ENCODE measurements at places on chromosomes 2 and 18.

DNA sequence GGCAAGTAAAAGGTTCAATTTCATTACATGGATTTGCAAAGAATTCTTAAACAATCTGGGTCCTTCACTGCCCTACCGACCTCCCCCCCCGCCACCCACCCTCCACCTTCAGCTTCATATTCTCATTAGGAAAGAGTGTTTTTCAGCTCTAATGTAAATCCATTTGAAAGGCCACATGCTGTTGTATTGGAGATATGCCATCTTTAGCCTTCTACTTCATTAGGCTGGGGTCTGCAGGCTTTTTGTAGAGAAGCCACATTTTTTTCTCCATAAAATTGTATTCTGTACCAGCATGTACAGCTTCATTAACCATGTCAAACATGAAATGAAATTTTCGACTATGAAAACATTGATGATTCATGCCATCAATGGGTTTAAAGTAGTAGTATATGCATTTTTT, 42.8 kb upstream of the THUMPD2 start:
- no peak for DNase-seq

DNA sequence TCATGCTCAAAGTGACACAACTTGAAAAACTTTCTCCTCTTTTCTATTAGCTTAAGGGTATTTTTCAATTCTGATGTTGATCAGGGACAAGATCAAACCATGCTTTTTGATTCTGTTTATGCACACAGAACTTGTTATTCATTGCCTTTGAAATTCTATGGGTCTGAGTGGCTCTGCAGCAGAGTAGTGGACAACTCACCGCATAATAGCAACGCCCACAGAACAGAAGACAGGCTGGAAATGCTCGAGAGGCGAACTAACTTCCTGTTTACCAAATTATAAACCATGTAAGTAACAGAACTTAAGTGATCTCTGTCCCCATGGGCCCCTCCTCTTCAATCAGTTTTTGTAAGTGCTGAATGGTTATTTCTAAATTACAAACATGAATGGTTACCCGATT, 131.2 kb downstream of the CBLN2 start:
- no peak for DNase-seq

DNA sequence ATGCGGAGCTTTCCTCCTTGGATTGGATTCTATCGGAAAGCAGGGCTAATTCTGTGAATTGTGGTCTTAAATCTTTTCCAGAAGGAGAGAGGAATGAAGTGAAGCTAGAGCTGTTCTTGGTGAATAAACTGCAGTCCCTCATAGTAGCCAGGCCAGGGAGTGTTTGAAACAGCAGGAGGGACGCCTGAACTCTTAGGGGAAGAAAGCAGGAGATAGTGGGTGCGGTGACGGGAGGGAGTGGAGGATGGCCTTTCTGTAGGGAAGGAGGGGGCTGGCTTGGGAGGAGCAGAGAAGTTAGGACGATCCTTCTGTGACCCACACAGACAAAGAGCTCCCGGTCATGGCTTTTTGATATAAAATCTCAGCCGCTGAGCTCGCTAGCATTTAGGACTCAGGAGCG, 47.5 kb upstream of the KCNF1 start:
- no peak for DNase-seq

DNA sequence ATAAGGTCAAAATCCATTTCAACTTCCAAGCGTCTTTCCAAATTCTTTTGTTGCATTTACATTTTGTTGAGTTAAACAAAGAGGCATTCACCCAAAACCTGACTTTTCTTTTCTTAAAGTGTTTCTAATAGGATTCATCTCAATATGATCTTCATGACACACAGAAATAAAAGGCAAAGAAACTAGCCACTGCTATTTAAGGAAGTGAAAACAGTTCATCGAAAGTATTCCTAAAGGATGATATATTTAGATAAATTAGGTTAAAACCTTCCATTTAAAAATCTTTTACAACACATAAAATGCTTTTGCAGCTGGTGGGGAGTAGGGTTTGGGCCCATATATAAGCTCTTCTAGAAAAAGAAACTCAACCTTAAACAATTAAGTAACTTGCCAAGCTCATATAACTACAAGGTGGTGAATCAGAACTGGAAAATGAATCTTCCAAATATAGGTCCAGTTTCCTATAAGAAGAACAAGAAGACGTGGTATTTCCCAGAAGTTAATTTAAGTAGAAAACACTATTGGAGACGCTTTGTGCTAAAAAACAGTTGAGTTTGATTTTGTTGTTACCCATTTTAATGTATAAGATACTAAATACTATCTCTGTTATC, 336.0 kb upstream of the HNRNPA3 start:
- no peak for DNase-seq

- no peak for DNase-seq
These were observed 481.8 kb downstream of the DLGAP1 start for GRCh38 chr18:3973191-3973850.

Data from GOT3 (cell line).